ENCODE measurements at places on chromosomes 2 and 18.

GRCh38 chr2:72999729-73000725, 71.5 kb downstream of the SFXN5 start:
- DNase-seq: no peak

DNA sequence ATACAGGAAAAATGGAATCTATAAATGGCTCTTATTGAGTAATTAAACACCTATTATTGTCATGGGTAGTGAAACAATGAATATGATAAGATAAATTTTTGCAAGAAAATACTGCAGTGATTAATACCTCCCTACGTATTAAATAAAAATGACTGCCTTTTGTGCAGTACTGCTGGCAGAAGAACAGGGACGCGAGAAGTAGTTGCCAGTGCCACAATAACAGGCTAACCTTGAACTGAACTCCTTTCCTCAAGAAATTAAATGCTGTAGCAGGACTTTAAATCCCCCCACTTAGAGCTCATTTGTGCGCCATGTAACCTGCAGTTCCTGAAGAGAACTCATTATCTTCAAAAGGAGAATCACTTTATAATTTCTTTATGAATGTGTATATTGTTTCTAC, 24.6 kb downstream of the FIGN start:
- DNase-seq: no peak

DNA sequence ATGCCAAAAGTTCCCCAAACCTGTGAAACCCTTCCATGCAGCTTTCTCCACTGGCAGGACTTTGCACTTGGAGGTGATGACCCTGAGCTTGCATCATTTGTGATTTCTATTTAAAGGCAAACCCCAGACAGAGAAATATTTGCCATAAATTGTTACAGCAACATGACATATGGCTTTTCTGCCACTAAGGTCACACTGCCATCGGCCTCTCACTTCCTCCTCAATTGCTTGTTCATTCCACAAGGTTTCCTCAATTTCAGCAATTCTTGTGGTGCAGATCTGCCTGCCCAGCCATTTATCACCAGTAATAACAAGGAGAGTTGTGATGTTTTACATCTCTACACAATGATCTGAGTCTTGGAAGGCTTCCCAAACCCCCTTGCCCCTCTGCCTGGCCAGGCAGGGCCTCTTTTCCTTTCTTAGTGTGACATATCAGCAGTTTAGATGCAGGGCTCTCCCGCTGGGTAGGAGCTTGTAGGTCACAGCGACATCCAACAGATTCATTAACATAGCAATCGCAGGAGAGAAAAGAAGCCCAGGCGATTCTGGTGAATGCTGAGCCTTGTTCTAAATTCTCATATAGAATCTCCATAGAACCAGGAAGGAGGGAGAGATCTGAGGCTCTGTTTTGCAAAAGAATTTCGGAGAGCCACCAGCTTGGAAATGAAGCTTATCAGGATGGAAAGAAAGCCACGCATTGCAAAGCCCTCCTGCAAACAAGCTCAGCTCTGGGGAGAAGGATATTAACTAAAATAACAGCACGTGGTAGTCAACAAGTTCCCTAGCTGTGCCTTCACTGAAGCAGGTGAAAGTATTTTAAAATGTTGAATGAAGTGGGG, 46.7 kb upstream of the ITGA6 start:
- DNase-seq: no peak

- no peak for DNase-seq
These were observed 68.2 kb downstream of the LRP2 start for GRCh38 chr2:169294001-169294675.

DNA sequence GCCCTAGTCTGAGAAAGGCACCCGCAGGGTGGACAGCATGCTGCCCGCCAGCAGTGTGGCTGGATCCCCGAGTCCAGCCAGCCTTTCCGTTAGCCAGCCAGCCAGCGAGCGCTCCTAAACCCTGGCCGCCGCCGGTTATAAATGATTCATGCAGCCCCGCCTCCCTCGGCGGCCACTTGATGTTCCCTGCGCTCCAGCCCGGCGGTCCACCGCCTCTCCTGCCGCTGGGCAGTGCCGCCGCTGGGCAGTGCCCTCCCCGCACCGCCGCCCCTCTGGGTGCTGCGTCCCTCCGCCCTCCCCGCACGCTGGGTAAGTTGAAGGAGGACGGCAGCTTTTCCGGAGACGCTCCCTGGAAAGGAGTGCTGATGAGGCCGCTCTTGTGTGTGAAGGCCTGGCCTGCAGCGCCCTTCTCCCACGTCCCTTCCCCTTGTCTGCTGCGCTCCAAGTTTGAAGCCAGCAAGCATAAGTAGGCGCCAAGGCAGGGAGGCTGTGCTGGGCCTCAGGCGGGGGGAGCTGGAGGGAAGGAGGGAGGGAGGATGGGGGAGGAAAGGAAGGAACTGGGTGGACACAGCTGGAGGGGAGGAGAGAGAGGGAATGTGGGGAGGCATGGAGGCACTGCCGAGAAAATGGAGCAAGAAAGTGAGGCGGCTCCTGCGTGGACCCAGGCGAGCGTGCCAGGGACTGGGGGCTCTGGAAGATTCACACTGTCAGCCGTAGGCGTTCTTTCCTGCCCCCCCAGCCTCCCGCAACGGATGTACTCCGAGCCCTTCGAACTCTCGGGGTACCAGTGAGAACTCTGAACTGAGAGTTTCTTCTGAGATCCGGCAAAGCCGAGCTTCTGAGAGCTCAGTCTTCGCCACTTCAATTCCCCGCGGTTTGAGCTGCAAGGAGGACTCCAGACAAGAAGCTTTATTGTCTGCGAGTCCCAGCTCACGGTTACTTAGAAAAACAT, 131.9 kb downstream of the GLI2 start:
- no peak for DNase-seq

DNA sequence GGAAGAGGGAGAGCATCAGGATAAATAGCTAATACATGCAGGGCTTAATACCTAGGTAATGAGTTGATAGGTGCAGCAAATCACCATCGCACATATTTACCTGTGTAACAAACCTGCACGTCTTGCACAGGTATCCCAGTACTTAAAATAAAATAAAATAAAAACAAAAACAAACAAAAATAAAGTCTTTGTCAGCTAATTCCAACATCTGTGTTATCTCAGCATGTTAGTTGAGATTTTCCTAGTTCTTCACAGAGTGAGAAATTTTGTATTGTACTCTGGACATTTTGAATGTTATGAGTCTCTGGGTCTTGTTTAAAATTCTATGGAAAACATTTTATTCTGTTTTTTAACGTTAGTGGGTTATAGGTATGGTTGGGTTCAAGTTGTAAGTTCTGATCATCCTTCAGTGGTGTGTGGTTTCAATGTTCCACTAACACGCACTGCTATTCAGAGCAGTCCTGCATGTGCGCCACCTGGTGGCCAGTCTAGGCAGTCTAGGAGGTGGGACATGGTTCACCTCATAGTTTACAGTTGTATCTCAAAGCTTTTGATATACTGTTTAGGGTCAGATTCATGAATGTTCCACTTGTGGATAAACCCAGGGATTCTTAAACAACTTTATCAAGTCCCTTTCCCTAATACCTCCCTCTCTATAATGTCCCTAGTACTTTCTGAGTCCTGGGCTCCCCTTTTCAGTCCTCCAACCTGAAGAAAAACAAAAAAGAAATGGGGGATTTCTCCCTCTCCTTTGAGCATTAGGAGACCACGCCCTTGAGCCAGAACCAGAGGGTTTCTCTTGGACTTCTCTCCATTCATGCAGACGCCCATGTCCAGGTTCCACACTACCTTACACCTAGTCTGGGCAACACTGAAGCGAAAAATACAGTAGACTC, 213.4 kb upstream of the GATA6 start:
- DNase-seq: peak; percentile 53

DNA sequence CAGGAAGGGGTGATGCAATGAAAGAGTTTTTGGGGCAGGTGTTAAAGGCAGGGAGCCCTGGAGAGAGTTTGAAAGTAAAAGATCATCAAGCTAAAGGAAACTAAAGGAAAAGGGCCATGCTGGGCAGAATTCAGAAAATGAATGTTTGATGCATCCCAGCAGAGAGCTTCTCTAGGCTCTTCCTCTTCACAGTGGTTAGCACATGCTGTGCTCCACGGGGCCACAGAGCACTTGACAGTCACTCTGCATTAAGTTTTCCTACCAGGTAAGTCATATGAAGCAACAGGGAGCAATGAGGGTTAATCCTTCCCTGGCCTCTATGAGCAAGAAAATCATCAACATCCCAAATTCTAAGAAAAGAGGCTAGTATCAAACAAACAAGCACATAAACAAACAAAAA, 895.2 kb downstream of the TRIB2 start:
- no peak for DNase-seq

GRCh38 chr2:210792000-210792399, 235.6 kb downstream of the CPS1 start:
- no peak for DNase-seq

DNA sequence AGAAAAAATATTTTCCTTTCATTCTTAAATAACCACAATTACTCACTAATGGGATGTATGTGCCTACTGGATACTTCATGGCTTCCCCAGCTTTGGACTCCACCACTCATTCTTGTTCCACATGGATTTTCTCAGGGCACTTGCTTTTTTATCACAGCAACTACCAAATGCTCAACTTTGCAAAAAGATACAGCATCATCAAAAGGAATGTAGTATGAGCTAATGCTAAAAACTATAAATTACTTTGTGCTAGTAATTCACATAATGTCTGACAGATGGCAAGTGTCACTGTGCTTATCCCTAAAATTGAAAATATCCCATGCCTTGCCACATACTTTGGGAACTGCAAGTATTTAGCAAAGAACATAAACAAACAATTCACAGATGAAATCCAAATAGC, 130.4 kb upstream of the ZFP36L2 start:
- DNase-seq: no peak

GRCh38 chr18:46070815-46071652, 1.0 kb downstream of the PSTPIP2 start:
- no peak for DNase-seq

- no peak for DNase-seq
These were observed 153.6 kb downstream of the MTCL1 start for GRCh38 chr18:8858888-8859511.

- DNase-seq: no peak
These were observed 1500.6 kb upstream of the TMEFF2 start for GRCh38 chr2:193695367-193695766.

DNA sequence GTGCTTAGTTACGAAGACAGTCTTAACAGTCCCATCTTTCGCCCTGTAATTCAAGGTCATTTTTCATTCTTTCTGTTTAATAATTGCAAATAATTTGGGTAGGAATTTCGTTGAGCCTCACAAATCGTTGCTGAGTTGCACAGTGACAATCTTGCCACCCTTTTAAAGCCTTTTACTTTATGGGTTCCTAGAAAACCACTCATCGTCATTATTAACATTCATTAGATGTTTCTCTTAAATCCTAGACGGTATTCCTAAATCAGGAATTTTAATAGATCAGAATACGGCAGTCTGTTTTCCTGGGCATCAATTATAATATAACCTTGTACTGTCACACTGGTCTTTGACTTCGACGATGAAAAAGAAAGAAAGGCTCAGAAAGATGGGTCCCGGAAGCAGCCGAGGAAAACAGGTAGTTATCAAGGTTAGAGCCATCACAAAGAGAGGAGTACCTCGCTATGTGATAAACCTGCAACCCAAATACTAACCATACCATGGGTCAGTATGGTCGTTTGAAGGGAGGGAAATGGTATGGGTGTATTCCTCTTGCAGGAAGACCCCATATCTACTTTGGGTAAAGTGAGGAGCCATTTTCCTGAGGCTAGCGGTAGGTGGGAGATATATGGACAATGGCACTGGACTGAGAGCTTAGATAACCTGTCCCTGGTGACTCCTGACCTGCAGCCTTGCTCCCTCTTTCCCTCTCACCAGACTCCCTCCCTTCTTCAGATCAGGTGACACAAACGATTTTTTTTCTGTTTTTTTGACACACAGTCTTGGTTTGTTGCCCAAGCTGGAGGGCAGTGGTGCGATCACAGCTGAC, 981 bp upstream of the SF3B1 start:
- no peak for DNase-seq

GRCh38 chr2:215171151-215171550, 32.7 kb upstream of the ABCA12 start:
- DNase-seq: no peak

DNA sequence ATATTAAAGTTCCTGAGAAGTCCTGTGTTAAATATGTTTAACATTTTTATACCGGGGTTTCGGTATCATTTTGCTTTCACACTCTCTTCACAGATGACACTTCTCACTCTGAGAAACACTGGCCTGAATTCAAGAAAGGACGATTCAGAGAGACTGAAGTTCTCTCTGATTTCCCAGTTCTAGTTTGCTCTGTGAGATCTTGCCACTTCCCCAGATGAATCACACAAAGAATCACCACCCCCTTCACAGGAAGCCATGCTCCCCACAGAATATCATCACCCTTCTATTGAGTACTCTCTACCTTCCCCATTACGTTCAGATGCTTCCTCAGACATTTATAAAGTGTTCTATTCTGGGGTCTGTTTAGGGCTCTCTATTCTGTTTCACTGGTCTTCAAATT, 16.1 kb upstream of the CD207 start:
- DNase-seq: no peak

- DNase-seq: no peak
These were observed 87.9 kb upstream of the PNPT1 start for GRCh38 chr2:55781542-55781941.

GRCh38 chr2:181357979-181358378, 99.2 kb upstream of the ITGA4 start:
- no peak for DNase-seq

DNA sequence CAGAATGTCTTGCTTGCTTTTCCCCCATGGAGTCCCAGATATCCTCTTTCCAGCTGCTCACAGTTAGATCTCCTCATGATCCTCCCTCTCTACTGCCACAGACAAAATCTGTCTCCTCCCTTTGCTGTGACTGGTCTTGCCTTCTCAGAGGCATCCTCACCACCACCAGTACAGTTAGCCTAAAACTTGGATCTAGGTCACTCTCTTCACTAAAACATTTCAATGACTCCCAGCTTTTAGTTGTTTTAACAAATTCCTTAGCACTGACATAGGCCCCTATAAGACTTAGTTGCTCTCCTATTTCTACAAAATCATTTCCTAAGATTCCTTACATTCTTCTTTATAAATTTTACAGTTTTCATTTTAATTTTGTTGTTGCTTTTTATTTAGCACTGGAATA, 734.2 kb upstream of the CHAC2 start:
- no peak for DNase-seq

DNA sequence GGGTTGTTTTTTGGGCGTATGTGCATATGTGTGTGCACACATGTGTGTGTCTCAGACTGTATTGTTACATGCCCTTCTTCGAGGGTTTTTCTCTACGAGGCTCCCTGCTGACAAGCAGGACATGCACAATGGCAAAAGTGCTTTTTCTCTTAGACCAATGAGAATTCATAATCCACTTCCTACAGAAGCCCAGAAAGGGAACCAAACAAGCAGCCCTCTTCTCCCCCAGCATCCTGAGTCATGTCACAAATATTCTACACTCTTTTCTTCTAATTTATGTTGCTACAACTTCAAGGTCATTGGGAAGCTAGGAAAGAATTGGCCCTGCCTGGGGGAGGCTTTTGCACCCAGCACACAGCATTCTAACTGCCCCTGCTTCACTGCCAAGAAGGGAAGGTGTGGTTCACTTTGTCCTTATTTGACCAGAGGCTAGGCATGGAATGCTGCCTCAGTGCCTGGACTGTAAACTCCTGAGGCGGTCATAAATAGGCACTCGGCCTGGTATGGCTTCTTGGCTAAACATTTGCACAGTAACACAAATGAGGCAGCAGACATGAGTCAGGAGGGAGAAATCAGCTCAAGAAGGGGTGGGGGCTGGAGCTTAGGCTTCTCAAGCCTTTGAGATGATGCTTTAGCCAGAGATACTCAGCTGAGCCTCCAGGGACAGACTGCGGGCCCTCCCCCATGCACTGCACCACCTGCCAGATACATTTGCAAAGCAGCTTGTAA, 92.7 kb upstream of the KLF7 start:
- no peak for DNase-seq

All from stimulated activated CD8-positive, alpha-beta memory T cell treated with anti-CD3 and anti-CD28 coated beads, Interleukin-15, amount 100 ng/mL, for 4 hours (primary cell).